ENCODE measurements at places on chromosomes 2 and 18. TPM values are rescaled to one million over a fixed set of nuclear protein-coding genes. Genes with fewer than 3 reads are reported as not detected.

Gene IRS1
- total RNA-seq = 15.2 TPM

Gene UNC80
- not detected for total RNA-seq

Gene FAHD2A
- total RNA-seq = 26.0 TPM

Gene RAB31
- 18.1 TPM for total RNA-seq

Gene ANKRD62
- not detected for total RNA-seq

Gene LOXHD1
- total RNA-seq = not detected

Gene WDPCP
- total RNA-seq = 4.1 TPM

Gene ERICH2
- not detected for total RNA-seq

Gene FSHR
- not detected for total RNA-seq

Gene BCL2L11
- 6.4 TPM for total RNA-seq

Gene IFIH1
- 1.3 TPM for total RNA-seq

Gene VIL1
- total RNA-seq = 0.24 TPM

Data from A549 treated with GW870086 at 1 μM for 4 hours (cell line).